ENCODE measurements at places on chromosomes 1 and 21.

DNA sequence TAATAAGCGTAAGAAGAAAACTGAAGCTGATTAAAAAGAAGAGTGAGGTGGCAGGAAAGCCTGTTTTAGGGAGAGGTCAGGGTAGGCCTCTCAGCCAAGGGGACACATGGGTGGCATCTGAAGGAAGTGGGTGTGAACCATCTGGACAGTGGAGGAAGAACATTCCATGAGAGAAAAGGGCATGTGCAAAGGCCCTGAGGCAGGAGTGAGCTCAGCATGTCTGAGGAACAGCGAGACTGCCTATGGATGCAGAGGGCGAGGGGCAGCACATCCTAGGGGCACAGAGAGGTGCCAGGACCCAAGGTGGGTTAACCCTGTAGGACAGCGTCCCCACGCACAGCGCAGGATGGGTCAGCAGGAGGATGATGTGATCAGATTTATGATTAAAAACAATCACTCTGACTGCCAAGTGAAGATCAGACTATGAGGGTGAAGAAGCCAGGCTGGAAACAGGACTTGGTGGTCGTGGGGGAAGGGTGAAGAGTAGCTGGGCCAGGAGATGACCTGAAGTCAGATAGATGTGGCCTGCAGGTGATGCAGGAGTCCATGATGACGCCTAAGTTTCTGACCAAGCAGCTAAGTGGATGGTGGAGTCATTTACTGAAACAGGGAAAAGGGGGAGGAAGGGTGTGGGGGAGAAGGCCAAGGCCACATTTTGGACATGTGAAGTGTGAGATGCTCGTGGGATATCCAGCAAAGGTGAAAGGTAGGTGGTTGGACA is 37.9 kb downstream of the PABPC4 start:
- H3K27ac ChIP-seq = no peak overlapping the region
- H3K36me3 ChIP-seq = peaks cover 64% of the 10 kb centered on the region
- no peak for DNase-seq
- H3K4me1 ChIP-seq = no peaks in the 10 kb centered on the region
- no peaks in the 10 kb centered on the region for H3K27me3 ChIP-seq

DNA sequence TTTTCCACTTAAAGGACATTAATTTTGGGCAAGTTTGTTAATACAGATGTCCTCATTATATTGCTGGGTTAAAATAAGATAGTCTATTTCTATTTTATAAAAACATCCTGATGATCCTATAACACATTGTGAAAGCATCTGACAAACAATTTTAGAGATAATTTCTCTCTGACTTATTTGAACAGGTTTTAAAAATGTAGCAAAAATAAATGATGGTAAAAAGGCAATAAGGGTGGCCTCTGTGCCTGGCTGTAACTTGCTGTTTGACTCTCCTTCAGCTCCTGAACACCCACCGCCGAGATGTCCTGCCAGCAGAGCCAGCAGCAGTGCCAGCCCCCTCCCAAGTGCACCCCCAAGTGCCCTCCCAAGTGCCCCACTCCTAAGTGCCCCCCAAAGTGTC is at the start of gene LCE1A:
TSS of gene LCE1A (plus strand) at position 301 of the 400 bp plus-strand sequence. CDS start at position 301, 0 bp downstream.
- H3K36me3 ChIP-seq = no peaks in the 10 kb centered on the region
- H3K4me1 ChIP-seq = no peaks in the 10 kb centered on the region
- no peaks in the 10 kb centered on the region for H3K27me3 ChIP-seq
- DNase-seq = no peak
- no peak within 1 kb of the TSS for H3K4me3 ChIP-seq

GRCh38 chr1:147168626-147169058 is 3.6 kb downstream of the PRKAB2 start:
- no peak overlapping the region for H3K4me3 ChIP-seq
- DNase-seq = peak; percentile 48
- H3K27me3 ChIP-seq = no peaks in the 10 kb centered on the region
- no peak overlapping the region for H3K27ac ChIP-seq
- peaks cover 33% of the 10 kb centered on the region for H3K36me3 ChIP-seq

GRCh38 chr1:231041719-231042261 is 1.7 kb upstream of the FAM89A start:
- DNase-seq = no peak
- H3K27me3 ChIP-seq = no peaks in the 10 kb centered on the region
- H3K4me3 ChIP-seq = no peak overlapping the region
- H3K36me3 ChIP-seq = no peaks in the 10 kb centered on the region
- H3K27ac ChIP-seq = no peak overlapping the region

- peak overlapping the region; percentile 56 for H3K27ac ChIP-seq
- peaks cover 48% of the 10 kb centered on the region for H3K36me3 ChIP-seq
- peaks cover 37% of the 10 kb centered on the region for H3K4me1 ChIP-seq
- H3K27me3 ChIP-seq = no peaks in the 10 kb centered on the region
Measured at GRCh38 chr1:109499661-109500536, 6.0 kb downstream of the CYB561D1 start.

Data from stomach (tissue), 19 donors.